Hippocampal formation (tissue), 2 donors: ENCODE measurements at places on chromosomes 2 and 18.

DNA sequence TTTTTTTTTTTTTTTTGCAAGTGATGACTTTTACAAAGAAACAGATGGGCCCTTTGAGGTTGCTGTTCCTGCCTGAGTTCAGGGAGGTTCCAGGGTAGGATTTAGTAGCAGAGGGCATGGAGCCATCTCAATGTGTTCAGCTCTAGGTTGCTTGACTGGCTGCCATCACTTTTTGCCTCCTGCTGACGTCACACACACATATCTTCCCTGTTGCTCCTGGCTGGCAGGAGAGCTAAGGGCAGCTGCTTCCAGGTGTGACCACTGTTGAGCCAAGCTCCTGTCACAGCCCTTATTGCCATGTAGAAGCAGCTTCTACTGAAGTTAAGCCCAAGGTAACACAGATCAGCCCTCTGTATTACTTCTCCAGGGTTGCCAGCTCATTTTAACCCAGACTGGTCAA is 394.2 kb upstream of the SPRED2 start:
- no peak for DNase-seq

- peak; percentile 71 for DNase-seq
These were observed 1.3 kb downstream of the BCL2 start for GRCh38 chr18:63317982-63318888.

DNA sequence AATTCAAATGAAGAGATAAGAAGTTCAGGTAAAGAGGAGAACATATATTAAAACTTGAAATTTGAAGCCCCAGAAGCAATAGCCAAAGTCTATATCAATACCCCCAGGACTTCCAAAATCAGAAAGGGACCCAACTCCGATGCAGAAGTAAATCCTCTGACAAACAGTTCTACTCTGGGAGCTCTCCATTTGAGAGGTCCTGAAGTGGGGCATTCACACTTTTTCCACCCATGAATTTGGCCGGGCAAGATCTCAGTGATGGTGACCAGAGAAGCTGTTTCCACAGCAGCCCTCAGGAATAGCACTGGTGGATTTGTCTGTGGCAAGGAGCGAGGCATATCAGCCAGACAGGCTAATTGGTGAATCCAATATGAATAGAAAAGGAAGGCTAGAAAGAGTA is 313.6 kb upstream of the MC4R start:
- DNase-seq: no peak

GRCh38 chr2:42800981-42801380 is 8.6 kb upstream of the HAAO start:
- no peak for DNase-seq

- no peak for DNase-seq
These were observed 24.0 kb downstream of the IMMT start for GRCh38 chr2:86171295-86171694.

GRCh38 chr2:75334076-75334475 is 134.8 kb upstream of the TACR1 start:
- no peak for DNase-seq

DNA sequence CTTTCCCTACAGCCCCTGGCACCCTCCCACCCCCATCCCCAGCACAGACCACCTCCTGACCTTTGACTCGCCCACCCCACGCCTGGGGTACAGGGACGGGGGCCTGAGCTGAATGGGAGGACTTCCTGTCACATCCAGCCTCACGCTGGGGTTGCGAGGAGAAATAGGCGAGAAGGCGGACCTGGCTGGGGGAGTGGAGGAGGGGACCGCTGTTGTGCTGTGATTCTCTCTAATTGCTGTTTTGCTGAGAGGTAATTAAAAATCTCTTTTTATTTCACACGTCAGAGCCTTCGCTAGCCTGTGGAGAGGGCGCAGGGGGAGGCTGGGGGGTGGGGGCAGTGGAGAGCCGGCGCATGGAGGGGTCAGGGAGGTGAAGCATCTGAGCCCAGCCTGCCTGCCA is 9.7 kb upstream of the ECEL1 start:
- no peak for DNase-seq

GRCh38 chr2:25993049-25993448 is 10.8 kb upstream of the KIF3C start:
- no peak for DNase-seq

GRCh38 chr2:139194546-139194945 is 414.4 kb upstream of the NXPH2 start:
- no peak for DNase-seq

- no peak for DNase-seq
These were observed 18.5 kb upstream of the CCNT2 start for GRCh38 chr2:134900151-134900550.

DNA sequence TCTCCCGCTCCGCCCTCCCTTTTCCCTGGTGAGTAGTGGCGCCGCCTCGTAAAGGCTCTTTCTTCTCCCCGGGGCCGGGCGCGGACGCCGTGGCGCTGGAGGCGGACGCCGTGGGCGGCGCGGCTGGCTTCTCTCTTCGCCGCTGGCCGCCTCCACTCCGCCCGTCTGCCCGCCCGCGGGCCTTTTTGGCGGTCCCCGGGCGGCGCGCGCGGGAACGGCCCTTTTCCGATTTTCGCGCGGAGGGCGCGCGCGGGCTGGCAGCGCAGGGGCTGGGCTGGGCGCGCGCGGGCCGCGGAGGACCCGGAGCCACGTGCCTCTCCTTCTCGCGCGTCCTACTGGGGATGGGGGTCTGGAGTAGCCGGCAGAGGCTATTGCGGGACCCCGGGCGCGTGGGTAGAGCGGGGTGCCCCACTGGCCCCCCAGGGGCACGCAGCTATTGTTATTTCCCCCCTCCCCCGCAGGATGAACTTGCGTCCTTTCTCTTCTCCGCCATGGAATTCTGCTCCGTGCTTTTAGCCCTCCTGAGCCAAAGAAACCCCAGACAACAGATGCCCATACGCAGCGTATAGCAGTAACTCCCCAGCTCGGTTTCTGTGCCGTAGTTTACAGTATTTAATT is 472 bp downstream of the SLC20A1 start:
- DNase-seq: no peak

GRCh38 chr2:81852651-81853050 is 1548.1 kb upstream of the LRRTM1 start:
- DNase-seq: no peak

DNA sequence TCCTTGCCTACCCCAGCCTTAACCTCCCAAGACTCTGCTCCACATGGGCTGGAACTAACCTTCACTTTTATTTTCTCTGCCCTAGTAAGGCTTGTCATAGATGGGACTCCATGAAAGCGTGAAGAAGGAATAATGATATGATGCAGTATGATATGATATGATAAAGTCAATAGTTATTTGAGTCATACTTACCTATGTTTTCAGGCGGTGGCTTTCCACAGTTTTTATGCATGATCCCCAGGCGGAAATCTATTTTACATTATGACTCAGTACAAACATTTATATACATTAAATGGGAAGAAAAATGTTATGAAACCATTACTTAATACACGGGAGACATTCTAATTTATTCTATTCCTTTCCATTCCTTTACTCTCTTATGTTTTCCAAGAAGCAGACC is 5.6 kb downstream of the ACMSD start:
- no peak for DNase-seq

DNA sequence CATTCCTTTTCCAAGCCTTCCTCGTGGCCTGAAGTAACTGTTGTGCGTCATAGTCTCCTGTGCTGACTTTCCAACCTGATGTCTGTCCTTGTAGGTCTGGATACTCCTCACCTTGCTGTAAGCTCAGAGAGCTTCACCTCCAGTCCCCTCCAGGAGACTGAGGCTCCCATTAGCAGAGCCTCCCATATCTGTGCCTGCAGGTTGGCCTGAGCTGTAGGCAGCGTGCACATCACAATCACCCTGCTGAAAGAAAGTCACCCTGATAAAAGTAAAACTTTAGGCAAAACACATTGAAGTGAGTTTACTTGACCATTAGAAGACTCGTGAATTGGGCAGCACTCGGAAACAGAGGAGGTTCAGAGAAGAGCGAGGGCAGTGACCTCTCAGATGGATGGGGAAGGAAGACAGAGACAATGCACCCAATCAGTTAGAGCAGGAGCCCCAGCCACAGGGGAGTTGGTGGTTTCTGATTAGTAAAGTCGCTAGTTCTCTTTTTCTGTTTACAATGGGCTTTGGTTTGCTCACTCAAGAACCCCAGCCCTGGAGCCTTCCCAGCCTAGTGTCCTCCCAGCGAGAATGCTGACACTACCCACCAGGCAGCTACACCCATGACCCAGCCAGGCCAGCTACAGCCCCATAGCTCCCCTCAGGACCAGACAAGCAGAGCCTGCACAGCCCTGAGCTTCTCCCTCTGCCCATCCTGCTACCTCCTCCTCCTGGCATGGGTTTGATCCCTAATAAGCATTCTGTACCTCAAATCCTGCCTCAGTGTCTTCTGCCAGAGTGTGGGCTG is 12.1 kb upstream of the TPO start:
- no peak for DNase-seq

DNA sequence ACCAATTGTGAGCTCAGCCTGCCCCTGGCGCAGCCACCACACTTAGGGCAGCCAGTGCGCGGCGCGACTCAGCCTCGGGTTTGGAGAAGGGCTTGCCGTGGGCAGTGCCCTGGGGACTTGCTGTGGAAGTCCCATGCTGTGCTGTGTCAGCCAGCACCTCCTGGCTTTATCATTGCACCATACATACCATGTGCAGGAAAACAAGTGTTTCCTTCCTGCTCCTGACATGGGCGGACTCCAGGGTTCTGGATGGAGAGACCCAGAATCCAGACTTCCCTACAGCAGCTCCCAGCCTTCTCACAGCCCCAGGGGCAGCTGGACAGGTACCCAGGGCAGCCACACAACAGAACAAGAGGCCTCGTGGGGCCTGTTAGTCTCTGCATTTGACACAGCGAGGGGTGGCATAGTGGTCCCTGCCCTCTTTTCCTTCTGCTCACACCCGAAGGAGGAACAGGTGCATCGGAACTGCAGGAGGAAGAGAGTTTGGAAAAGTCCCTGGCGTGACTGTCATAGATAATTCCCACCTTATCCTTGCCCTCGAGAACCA is 54.2 kb downstream of the SDC1 start:
- no peak for DNase-seq

- DNase-seq: no peak
These were observed 106.2 kb downstream of the ZRANB3 start for GRCh38 chr2:135424849-135425248.

GRCh38 chr2:195017890-195018289 is 639.1 kb upstream of the SLC39A10 start:
- DNase-seq: no peak

DNA sequence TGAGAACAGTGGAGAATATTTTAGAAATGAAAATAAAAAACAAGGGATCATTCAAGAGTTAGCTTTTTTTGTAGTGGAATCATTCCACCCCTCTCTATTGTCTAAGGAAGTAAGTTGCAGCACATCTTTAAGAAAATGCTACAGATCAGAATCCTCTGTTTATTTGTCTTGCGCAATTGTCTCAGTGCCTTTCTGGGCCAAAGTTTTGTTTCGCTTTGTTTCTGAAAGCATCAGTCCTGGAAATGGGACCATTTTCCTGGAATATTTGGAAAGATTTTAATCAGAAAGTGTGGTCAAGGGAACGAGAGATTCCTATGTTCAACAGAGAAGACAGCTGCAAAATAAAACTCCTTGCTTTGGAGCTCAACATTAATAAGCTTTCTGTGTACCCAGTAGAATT is 74.0 kb downstream of the NRXN1 start:
- no peak for DNase-seq

- DNase-seq: no peak
These were observed 48.3 kb downstream of the LAMA3 start for GRCh38 chr18:23737578-23737977.

GRCh38 chr2:143357966-143358365 is 228.7 kb downstream of the ARHGAP15 start:
- no peak for DNase-seq
